ENCODE measurements at places on chromosomes 11 and 22.
A peak's percentile ranks its signal among the peaks of the same experiment; 100 is the strongest.

GRCh38 chr11:32090545-32091370 is at the start of gene RCN1:
Gene RCN1, plus strand, starts transcription at chr11:32091074. Its CDS starts 123 bp downstream, at chr11:32091197.
- DNase-seq: peak; percentile 74

- no peak for DNase-seq
These were observed 6.8 kb downstream of the CCDC188 start for GRCh38 chr22:20143883-20144665.

DNA sequence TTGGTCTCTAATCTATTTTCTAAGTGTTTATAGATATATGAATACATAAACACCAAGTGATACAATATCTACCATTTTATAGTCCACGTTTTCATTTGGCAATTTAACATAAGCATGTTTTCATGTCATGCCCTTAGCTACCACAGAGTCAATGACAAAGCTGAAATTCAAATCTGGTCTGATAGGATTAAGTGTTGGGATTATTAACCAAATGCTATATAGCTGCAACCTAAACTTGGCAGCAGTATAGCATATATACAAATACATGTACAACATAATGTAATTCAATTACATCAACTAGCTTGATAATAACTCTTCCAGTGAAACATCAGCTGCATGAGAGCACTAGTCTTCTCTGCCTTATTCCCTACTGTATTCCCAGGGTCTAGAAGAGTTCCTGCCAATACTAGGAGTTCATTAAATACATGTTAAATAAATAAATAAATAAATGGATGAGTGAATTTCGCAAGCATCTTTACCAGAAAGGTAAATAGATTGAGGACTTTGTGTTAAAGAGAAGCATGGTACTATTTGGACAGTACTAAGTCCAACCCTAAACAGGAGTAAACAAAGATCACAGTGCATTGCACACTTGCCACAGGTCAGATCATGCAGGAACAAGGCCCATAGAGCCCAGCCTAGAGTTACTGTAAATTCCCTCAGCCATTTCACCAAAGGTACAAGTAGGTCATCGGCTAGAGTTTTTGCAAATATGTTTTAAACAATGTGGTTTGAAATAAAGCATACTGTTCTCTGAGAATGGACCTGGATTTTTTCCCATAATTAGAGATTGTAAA is 12.8 kb downstream of the SAA4 start:
- DNase-seq: no peak

DNA sequence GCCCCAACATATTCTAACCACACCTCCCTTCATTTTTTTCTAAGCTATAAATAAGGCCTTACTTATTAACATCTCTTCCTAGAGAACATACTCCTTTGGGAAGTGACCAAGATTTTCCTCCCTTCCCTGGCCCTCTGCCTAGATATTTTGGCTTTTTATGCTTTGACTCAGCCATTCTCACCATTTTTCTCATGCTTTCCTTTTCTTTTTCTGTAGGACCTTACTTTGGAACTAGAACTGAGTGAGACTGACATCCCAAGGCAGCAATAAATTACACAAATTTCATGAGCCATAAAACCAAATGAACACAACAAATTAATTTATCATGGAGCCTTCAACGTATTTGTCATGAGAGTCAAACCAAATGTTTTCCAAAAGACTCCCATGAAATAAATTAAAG is 142.7 kb upstream of the CTSC start:
- peak; percentile 59 for DNase-seq

- DNase-seq: no peak
These were observed 477.8 kb downstream of the BRD1 start for GRCh38 chr22:49349841-49350381.

DNA sequence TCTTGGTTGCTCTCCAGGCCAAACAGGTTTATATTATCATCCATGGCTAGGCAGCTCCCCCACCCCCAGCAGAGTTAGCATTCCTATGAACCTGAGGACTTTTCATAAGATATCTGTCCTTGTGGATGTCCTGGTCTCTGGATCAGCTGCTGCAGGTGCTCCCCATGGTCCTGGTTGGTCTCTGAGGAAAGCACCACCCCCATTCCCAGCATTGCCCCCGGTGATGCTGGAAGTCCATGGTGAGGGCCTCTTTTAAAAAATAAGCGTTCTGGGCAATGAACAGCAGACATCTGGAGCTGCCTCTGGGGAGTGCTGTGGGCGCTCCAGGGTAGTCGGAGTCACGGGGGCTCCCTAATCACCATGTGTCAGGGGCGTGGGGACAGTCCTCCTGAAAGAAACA is 26.6 kb downstream of the DKK3 start:
- DNase-seq: no peak

DNA sequence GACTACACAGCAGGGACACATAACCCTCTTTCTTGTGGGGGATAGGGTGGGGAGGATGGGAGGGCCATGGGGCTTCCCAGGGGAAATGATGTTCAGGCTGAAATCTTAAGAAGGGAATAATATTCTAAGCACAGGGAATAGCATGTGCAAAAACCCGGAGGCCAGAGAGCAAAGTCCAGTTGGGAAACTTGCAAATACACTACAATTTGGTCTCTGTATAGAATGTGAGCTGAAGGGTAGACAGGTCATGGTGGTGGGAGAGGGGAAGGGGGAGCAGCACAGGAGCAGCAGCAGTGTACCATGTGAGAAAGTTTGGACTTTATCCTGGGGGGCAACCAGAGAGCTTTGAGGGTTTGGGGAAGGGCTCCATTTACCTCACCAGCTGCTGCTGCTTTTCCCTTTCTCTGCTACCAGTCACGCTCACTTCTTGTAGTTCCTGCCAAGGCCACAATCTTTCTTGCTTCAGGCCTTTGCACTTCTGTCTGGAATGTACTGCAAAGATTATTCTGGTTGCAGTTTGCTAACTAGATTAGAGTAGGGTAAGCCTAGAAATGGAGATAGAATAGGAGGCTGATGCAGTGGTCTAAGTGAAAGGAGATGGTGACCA is 43.0 kb downstream of the KREMEN1 start:
- DNase-seq: no peak

DNA sequence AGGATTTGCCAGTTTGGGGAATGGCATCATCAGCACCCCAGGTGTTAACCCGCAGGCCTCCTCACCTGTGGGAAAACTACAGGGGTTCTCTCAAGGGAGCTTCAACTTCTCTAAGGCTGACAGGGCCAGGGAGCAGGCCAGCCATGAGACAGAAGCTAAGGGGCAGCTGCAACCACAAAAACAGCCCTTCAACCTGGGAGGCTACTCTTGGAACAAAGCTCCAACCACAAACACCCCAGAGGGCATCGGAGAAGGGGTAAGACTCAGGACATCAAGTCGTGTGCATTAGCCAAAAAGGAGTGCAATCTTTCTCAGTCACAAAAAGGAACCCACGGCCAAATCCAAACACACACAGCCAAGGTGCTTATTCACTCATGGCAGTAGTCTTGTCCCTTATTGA is 103.0 kb downstream of the PLEKHA7 start:
- no peak for DNase-seq

DNA sequence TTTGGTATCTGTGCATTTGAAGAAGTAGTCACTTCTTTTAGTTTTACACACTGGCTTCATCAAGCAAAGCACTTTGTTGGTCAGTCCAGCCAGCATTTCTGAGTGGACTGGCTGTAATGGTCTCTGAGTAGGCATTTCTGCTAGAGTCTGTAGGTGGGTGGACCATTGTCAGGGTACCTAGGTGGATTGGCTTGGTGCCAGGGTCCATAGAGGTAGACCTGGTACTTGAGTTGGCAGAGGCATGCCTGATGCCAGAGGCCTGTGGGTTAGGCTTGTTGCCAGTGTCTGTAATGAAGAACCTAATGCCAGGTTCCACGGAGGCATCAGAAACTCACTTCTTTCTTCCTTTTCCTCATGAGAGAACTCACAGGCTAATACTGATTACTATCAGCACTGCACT is 157.9 kb upstream of the C11orf87 start:
- no peak for DNase-seq

DNA sequence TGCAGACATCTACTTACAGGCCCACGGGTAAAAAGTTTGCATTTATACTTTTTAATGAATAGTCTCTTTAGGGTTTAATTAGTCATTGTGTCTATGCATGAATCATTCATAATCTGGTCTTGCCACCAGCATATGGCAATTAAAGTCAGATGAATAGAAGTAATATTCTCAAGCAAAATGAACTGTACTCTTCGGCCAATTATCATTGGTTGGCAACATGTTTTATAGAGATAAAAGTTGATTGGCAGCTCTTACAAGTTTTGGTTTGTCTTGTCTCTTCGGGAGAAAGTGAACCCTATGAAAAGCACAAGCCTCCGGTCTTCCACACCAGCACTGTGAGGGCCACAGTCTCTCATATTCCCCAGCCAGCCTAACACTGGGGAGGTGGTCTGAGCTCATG is 97.8 kb downstream of the OSBP2 start:
- DNase-seq: no peak

- no peak for DNase-seq
These were observed 192.5 kb upstream of the SNX19 start for GRCh38 chr11:131108760-131109159.

- no peak for DNase-seq
These were observed 476.4 kb downstream of the MIAT start for GRCh38 chr22:27133681-27134314.

DNA sequence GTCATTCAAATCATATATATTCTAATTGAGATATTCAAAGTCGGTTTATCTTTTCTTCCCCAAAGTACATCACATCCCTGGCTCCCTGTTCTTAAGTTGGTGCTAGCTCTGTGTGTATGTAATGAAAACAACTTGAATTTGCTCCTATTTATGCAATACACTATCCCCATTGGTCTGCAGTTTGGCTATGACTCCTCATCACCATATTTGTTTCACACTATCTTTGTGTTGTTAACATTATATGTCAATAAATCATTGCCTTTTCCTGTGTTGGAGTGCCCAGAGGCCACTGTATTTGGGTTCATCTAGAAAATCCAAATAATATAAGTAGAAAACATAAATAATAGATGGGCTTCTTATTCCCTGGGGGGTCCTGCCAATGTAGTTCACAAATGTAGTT is 306.6 kb upstream of the TENM4 start:
- no peak for DNase-seq

DNA sequence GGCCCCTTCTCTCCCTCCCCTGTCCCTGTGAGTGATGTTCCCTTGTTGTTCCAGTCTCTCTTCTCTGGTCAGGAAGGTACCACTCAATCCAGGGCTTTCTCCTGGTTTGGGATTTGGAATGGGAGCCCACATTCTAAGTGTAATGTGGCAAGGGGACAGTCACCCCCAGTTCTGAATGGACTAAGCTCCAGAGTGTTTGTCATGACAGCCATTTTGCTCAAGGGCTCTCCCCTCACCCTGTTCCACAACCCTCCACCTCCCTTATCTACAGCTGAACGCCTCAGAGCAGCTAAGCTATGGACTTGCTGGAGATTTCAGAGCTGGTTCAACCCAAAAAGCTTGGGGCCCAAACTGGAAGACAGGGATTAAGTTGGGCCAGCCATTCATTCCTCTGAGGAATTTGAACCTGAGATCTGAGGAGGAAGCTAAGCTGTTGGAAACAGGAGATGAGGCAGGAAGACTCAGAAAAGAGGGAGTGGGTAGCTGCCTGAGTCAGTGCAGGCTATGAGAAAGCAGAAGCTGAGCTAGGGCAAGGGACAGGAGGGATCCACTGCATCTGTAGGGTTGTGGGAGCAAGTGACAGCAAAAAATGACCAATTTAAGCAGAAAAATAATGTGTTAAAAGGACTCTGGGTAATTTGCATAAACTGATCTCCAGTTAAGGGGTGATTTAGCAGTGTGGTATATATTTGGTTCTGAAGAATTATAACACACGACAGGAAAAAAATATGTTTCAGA is 22.9 kb upstream of the FCHSD2 start:
- no peak for DNase-seq

DNA sequence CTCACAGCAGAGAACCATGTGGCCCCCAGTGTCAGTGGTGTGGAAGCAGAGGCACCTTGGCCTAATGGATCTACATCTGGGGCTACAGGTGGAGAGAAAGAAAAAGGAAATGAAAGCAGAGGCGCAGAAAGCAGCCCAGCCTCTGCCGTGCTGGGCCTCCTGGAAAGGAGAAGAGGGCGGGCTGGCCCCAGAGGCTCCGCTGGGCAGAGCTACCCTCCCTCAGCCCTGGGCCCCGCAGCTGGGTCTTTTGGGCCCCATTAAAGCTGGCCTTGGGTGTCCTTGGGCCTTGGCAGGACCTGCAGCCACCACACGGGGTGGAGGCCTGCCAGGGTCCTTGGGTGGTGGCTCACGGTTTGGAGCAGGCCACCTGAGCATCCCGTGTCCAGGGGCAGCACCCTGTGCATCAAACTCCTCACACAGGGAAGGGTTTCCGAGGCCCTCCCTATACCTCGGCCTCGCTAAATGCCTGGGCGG is 31.6 kb upstream of the GAL start:
- DNase-seq: no peak
